K562 (cell line): ENCODE measurements at places on chromosomes 3 and 15. TPM values are rescaled to one million over a fixed set of nuclear protein-coding genes. Genes with fewer than 3 reads are reported as not detected.

Gene GATM
- polyA plus RNA-seq: 0.11 and 1.3 TPM in 2 replicates

Gene GOLGA8S
- polyA plus RNA-seq: not detected in 2 replicates

Gene DUOX2
- 0.01 and 0.05 TPM in 2 replicates for polyA plus RNA-seq

Gene GOLGA8J
- not detected in 2 replicates for polyA plus RNA-seq

Gene HCN4
- polyA plus RNA-seq: not detected in 2 replicates

Gene SOX14
- polyA plus RNA-seq: 0.08 TPM in 1 of 2 replicates, not detected in the other

Gene SLC12A6
- polyA plus RNA-seq: 5.7 and 7.5 TPM in 2 replicates

Gene CCR9
- polyA plus RNA-seq: not detected in 2 replicates

Gene UNC45A
- polyA plus RNA-seq: 54.5 and 55.5 TPM in 2 replicates

Gene ALDH1A3
- polyA plus RNA-seq: not detected in 2 replicates

Gene DAPK2
- polyA plus RNA-seq: 3.5 and 3.6 TPM in 2 replicates

Gene CLDN16
- polyA plus RNA-seq: 0.04 TPM in 1 of 2 replicates, not detected in the other

Gene SCN5A
- polyA plus RNA-seq: 0.34 and 1.4 TPM in 2 replicates

Gene BSN
- 0.54 and 0.58 TPM in 2 replicates for polyA plus RNA-seq
